ENCODE measurements at places on chromosomes 4 and X.

DNA sequence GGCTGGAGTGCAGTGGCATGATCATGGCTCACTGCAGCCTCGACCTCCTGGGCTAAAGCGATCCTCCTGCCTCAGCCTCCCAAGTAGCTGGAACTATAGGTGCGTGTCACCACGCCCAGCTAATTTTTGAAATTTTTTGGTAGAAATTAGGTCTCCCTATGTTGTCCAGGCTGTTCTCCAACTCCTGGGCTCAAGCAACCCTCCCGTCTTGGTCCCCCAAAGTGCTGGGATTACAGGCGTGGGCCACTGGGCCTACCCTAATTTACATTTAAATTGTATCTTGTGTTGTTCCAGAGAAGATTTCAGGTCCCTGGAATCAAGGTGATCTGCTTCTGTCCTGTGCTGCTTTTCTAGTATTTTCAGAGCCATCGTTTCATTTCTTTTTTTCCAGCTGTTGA, 1.2 kb upstream of the LRPAP1 start:
- no peak for DNase-seq

DNA sequence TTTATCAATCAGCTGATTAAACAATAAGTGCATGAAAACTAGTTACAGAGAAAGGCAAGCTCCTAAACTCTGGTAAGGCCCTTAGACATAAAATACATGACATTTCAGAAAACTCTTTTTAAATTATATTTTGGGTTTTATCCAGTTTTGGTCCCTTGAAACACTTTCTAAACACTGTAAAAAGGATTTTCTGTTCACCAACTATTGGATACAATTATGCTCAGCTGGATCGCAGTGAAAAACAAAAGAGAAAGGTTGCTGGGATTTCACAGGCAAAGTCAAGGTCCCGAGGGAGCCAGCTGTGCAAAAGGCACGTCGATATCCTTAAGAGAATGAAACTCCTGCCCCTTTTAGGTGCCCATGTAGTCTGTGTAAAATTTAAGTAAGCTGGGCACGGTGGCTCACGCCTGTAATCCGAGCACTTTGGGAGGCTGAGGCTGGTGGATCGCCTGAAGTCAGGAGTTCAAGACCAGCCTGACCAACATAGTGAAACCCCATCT, 1018.4 kb upstream of the INTU start:
- no peak for DNase-seq

DNA sequence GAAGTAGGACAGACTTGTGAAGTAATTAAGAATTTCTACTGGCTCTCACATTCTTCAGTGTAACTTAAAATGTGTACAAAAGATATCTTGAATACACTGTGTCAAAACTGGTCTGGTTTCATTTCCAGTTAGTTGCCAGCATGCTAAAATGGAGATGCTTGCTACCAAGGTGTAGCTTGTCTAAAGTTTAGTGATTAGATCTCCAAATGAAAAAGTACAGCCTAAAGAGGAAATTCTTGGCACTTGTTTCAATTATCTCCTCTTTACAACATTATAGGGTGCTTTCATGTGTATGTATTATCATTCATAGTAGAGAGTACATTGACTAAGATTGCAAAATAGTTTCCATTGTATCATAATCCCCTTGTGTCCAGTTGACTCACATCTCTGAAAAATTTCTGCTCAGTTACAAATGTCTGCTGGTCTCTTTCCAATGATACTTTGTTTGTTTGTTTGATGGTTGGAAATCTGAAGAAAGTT, 97.3 kb upstream of the SPRY1 start:
- DNase-seq = no peak

- DNase-seq = peak; percentile 76
Measured at GRCh38 chr4:7171191-7171900, 21.0 kb upstream of the SORCS2 start.

- DNase-seq = no peak
Measured at GRCh38 chr4:174398728-174399127, 115.0 kb downstream of the CEP44 start.
